ENCODE measurements at places on chromosomes 7 and 10.

- no peak for DNase-seq
Observed at GRCh38 chr7:97024209-97025129, at the start of gene DLX5. TSS of gene DLX5 (minus strand) at chr7:97024831. CDS start at chr7:97024623, 208 bp downstream.

DNA sequence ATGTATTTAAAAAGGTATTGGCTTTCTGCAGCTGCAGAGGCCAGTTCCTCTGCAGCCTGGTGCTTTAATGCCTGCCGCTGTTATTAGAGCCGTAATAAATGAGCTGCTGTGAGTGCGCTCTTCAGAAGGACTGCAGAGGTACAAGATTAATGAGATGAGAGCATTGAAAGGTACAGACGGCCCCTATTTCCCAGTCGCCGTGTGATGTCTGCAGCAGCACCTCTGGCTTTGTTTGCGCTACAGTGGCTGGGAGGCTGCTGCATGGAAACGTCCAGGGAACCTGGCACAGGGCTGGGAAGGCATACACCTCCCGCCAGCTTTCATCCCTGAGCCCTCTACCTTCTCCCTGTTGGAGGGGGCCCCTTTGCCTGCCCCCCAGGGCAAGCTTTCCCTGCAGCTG lies 383.8 kb upstream of the ZMIZ1 start:
- DNase-seq, result no peak

DNA sequence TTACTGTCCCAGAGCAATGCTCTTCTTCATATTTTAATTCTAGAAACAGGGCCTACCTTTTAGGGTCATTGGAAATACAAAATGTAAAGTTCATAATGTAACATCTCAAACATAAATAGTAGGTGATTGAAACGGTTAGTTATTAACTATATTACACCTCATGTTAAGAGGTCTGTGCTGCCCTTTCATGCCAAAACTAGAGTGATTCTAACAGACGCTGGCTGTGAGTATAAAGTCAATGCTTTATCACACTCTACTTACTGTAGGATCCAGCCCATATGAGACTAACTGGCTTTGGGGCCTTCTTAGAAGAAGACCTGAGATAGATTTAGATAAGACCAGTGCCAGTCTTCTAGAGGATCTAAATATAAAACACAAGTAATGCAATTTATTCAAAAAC lies 966.1 kb upstream of the SORCS1 start:
- no peak for DNase-seq

- DNase-seq, result no peak
Observed at GRCh38 chr7:157291404-157292080, 45.3 kb upstream of the DNAJB6 start.
